ENCODE measurements at places on chromosomes 16 and 17.

DNA sequence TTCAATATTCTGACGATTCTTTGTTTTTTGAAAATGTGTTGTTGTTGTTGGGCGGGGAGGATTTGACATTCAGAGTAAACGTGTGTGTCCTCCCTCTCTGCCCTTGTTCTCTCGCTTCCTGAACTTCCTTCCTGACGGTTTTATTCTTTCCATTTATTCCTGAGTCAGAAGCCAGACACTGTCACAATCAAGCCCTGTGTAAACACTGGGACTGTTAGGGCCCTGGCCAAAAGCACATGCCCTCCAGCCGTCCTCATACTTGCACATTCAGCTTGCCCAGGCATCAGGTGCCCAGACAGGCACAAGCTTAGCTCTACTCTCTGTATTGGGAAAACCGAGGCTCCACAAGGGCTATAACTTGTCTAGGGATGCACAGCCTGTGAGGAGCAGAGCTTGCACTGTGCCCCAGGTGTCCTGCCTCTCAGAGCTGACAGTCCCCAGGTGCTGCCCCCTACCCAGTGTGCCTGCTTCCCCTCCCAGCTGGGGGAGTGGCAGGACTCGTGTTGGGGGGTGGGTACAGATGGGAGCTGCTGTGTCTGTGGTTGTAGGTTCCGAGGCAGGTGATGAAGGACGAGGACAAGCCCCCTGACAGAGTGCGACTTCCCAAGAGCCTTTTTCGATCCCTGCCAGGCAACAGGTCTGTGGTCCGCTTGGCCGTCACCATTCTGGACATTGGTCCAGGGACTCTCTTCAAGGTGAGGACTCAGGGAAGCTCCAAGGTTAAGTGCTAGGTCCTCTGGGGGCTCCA lies 9.7 kb downstream of the ADGRG3 start:
- DNase-seq: no peak

GRCh38 chr17:82200135-82200534 lies 12.5 kb downstream of the CCDC57 start:
- DNase-seq: no peak

DNA sequence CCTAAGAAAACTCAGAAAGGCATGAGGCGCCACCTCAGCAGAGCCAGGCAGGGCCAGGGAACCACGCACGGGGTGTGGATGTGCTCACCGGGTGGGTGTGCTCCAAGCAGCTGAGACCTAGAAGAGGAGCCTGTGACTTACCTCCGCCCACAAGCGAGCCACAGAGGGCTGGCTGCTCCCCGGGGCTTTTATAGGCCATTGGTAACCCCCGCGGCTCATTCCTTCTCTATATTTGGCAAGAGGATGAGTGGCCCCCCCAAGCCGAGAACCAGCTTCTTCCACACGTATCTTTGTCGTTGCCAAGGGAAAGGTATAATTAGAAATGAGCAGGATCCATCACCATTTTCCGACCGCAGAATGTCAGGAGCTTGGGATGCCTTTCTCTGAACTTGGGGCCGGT lies at the start of gene MYH3:
MYH3 (minus strand) TSS at position 162 of the 400 bp plus-strand sequence. CDS start 2,245 bp downstream, outside the sequence.
- DNase-seq: peak; percentile 15

DNA sequence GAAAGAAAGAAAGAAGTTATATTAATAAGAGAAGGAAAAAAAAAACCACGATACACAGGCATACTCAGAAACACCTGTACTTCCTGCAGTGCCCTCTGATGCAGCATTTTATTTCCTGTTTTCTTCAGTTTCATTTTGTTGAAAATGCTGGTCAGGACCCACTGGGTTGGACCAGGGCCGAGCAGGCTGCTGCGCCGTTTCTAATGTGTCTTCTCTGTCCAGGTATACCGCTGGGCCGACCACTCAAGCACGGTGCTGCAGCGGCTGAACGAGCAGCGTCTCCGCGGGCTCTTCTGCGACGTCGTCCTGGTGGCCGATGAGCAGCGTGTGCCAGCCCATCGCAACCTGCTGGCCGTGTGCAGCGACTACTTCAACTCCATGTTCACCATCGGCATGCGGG lies 8.3 kb downstream of the KLHL36 start:
- no peak for DNase-seq

- no peak for DNase-seq
Measured at GRCh38 chr17:51428668-51429495, 168.5 kb downstream of the UTP18 start.

GRCh38 chr16:80547145-80547544 lies 6.4 kb downstream of the DYNLRB2 start:
- DNase-seq: no peak

DNA sequence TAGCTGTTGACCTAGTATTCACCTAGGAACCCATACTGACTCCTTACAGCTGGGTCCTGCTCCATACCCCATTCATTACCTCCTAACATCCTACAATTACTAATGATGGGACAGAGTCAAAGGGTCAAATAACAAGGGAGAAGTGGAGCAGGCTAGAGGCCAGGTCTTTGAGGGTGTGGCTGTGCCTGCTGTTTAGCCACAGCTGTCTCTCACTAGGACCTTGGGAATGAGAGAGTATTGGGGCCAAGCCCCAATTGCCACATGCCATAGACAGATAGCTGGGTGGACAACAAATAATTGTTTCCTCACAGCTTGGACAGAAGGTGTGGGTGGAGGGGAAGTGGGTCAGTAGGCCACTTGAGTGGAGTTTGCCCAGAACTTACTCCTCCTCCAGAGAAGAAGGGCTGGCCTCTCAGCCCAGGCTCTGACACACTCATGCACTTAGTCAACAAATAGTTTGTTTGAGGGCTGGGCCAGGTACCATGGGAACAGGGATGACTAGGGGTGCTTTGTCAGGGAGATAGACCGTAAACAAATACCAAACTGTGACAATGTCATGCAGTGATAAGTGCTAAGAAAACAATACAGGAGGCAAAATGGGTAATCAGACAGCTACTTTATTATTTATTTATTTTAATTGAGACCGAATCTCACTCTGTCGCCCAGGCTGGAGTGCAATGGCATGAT lies 10.2 kb upstream of the CENPT start:
- DNase-seq: peak; percentile 30

- DNase-seq: peak; percentile 29
Measured at GRCh38 chr16:50671644-50672260, 9.4 kb downstream of the SNX20 start.

- no peak for DNase-seq
Measured at GRCh38 chr16:14308368-14308723, 237.2 kb downstream of the MRTFB start.

Data from eye (tissue), 1 donor.